H9 (cell line): ENCODE measurements at places on chromosomes 3 and 15. TPM values are rescaled to one million over a fixed set of nuclear protein-coding genes. Genes with fewer than 3 reads are reported as not detected.
A peak's percentile ranks its signal among the peaks of the same experiment; 100 is the strongest.

DNA sequence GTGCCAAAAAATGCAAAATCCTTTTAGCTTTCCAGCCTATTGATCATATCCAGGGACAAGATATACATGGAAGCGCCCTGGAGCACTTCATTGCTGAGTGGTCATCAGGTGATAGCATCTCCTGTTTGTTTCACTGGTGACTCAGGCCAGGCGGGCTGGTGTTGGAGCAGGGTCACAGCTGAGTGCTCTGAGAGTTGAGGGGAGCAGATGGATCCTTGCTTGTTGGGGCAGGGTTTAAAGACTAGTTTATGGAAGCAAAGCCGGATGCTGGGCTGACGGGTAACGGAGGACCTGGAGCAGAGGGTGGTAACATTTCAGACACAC lies 405.0 kb upstream of the TPM1 start:
- no peaks in the 10 kb centered on the region for H3K36me3 ChIP-seq
- H3K27ac ChIP-seq, result no peak overlapping the region
- DNase-seq, result no peak
- H3K4me1 ChIP-seq, result peaks cover 2% of the 10 kb centered on the region; the same call in 1 of the 2 replicates
- no peak overlapping the region for H3K4me3 ChIP-seq
- H3K27me3 ChIP-seq, result no peaks in the 10 kb centered on the region

DNA sequence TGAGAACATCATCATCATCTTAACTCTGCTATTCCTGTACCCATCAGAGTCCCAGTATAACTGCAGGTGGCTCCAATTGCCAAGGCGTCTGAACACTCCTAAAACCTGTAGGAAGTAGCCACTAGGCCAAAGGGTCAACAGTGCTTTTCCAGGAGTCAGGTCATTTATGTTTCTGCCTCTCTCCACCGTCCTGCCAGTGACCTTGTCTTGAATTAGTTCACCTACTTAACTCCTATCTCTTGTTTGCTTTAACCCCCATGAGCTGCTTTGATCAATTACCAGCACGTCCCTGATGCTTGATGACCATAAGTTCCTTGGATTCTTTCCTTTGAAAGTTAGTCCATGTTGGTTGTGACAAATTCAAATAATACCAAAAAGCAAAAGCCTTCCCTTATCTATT lies 169.8 kb upstream of the ANKRD28 start:
- H3K4me3 ChIP-seq, result no peak overlapping the region
- H3K36me3 ChIP-seq, result no peaks in the 10 kb centered on the region
- no peak overlapping the region for H3K27ac ChIP-seq
- no peaks in the 10 kb centered on the region for H3K27me3 ChIP-seq
- DNase-seq, result no peak

DNA sequence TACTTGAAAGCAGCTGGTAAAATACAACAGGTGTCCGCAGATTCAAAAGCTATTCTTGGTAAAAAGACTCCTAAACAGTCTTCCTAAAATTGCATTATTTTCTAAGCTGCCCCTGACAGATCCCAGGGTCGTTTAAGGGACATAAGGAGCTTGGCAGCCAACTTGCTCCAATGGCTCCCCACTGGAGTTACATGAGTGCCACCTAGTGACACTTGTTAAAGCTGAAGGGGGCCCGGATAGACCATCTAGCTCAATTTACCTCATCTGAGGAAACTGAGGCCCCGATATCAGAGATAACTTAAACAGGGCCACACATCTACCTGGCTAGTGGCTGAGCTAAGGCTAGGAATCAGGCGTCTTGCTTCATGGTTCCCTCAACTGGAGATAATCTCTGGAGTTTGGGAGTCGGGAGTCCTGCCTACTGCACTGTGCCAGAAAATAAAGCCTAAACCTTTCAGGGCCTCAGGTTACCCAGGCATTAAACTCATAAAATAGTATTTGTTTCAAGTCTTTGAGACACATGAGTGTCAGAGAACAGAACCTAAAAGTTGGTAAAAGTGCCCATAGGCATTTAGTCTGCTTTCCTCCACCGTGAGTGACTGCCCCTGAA lies 6.5 kb upstream of the TBC1D23 start:
- no peak overlapping the region for H3K27ac ChIP-seq
- H3K36me3 ChIP-seq, result no peaks in the 10 kb centered on the region
- peak; percentile 67 for DNase-seq

GRCh38 chr3:69882560-69882959 lies 117.0 kb upstream of the SAMMSON start:
- DNase-seq, result no peak
- no peak overlapping the region for H3K4me3 ChIP-seq
- H3K4me1 ChIP-seq, result no peaks in the 10 kb centered on the region
- H3K27ac ChIP-seq, result no peak overlapping the region
- H3K27me3 ChIP-seq, result no peaks in the 10 kb centered on the region

SAMMSON gene
- total RNA-seq, result not detected in 2 replicates

DNA sequence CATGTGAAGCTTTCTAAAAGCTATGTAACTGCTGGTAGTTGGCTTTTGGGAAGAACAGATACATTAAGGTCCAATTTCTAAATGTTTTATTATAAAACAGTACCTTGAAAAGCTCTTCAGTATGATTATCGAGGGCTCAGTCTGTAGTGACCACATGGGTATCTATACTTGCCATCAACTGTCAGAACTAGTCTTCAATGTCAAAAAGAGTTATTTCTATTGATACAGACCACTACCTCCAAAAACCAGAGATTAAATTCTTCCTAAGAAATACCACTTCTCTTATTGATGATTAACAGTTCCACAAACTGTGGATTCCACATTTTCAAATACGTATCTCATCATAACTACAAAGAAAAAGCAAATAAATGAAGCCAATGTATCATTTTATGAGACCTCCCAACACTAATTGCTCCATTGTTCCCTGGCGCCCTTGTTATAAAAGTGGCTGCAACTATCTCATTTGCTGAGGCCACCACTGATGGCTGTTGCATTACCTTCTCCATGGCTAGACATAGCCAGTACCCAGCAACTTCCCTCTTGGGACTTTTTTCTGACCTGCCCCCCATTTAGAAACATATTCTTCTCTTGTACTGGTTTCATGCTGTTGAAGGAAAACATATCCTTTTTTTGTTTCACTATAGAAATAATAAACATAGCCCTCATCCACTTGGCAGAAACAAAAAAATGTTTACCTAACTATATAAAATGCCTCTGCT lies 33.9 kb upstream of the MBNL1 start:
- no peaks in the 10 kb centered on the region for H3K27me3 ChIP-seq
- H3K36me3 ChIP-seq, result no peaks in the 10 kb centered on the region
- no peaks in the 10 kb centered on the region for H3K4me1 ChIP-seq
- no peak for DNase-seq

ROBO1 gene
- 62.2 and 62.7 TPM in 2 replicates for total RNA-seq

CFAP161 gene
- 0.24 TPM in 1 of 2 replicates, not detected in the other for total RNA-seq

CD200 gene
- total RNA-seq, result 51.6 and 56.0 TPM in 2 replicates

DNA sequence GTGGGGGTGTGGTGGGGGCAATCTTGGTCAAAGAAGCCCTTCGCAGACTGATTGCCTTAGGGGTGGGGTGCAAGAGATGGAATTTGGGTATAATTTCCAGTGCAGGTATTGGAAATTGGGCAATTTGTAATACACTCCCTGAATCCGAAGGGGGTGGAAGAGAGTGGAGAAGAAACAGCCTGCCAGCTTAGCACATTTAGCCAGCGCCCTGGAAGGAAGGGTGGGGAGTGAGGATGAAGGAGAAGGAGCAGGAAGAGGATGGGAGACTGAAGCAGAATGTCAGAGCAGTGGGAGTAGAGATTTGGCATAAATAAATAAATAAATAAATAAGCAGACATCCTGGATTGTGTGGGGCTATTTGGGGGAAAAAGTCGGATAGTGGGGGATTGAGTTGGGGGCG lies 1.6 kb downstream of the GAP43 start:
- no peaks in the 10 kb centered on the region for H3K27me3 ChIP-seq
- H3K4me3 ChIP-seq, result peak overlapping the region; percentile 75
- no peak for DNase-seq
